ENCODE measurements at places on chromosomes 12 and 14.
A peak's percentile ranks its signal among the peaks of the same experiment; 100 is the strongest.

GRCh38 chr12:51369581-51369980 lies 21.6 kb downstream of the GALNT6 start:
- no peak for DNase-seq

DNA sequence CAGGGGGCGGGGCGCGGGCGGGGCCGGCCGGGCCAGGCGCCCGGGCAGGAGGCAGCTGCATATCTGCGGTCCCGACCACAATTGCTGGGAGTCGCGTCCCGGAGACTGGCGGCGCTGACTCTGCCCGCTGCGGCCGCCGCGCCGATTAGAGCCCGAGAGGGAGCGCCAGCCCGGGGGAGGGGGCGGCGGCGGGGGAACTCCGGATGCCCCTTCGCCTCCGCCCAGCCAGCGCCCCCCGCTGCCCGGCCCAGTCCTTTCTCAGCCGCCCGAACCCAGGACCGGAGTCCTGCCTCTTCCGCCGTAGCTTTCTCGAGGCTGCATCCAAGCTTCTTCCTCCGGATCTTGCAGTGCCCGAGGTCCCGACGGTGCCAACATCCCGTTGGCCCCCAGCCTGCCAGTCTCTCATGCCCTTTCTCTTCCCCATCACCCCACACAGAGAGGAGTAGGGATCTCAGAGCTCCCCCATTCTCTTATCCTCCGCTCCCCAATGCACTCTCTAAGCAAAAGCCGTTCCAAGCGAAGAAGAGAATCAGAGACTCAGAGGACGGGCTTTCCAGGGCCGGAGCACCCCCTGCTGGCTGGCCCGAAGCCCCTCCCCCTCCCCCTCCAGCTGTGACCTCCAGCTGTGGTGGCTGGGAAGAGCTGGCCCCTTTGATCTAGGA lies 8.8 kb upstream of the SP7 start:
- peak; percentile 81 for DNase-seq

- DNase-seq: no peak
These were observed 400 bp downstream of the ADCY6 start for GRCh38 chr12:48788524-48788853.

DNA sequence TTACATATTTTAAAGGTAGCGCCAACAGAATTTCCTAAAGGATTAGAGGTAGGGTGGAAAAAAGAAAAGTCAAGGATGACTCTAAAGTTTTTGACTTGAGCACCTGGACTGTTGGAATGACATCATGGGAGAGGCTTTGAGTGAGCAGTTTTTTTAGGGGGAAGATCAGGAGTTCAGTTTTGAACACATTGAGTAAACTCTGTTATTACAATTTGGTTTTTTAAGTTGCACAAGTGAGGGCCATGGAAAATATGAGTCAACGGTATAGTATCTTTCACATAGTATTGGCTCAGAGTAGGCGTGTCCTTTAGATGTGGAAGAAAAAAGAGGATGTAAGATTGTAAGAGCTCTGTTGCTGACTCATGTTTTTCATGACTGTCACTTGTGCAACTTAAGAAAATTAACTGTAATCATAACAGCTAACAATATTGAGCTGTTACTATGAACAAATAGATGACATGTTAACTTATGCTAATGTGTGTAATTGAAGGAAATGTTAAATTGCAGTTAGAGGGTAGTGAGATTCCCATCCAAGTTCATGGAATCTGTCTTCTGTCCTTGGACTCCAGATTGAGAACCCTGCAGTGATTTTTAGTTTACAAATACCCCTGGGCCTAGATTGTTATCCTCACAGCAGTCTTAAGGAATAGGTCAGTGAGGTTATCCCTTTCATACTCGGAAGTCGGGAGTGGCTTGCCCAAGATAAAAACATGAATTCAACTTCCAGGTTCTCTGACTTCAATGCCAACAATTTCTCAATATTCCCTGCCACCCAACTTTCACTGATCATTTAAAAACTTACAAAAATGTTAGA lies 48.2 kb upstream of the ATP2B1 start:
- peak; percentile 85 for DNase-seq

- no peak for DNase-seq
These were observed 25.1 kb upstream of the BATF start for GRCh38 chr14:75497191-75497590.

DNA sequence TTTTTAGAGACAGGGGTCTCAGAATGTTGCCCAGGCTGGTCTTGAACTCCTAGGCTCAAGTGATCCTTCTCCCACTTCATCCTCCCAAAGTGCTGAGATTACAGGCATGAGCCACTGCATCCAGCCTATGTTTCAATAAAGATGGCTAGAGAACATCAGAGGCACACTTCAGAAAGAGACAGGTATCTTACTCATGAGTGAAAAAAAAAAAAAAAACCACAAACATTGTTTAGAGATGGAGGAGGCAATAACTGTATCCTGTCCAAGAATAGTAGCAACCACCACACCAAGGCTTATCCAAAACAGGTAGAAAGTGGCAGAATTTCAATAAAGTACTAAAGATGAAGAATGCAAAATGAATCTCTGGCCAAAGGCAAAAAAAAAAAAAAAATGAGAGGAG lies 30.3 kb downstream of the EEA1 start:
- no peak for DNase-seq

GRCh38 chr14:69684461-69685217 lies 73.2 kb downstream of the SUSD6 start:
- DNase-seq: no peak

- no peak for DNase-seq
These were observed 146.8 kb upstream of the RASSF8 start for GRCh38 chr12:25811656-25812126.

DNA sequence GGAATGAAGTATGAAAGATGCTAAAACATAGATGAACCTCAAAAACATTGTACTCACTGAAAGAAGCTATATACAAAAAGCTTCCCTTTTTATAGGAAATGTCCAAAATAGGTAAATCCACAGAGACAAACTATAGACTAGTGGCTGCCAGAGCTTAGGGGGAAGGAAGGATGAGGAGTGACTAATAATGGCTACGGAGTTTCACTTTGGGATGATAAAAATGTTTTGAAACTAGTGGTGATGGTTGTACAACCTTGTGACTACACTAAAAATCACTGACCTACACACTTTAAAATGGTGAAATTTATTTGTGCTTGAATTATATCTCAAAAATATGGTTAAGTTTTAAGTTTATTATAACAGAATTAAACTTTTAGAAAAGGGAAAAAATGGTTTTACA lies 37.1 kb upstream of the AMN1 start:
- no peak for DNase-seq

DNA sequence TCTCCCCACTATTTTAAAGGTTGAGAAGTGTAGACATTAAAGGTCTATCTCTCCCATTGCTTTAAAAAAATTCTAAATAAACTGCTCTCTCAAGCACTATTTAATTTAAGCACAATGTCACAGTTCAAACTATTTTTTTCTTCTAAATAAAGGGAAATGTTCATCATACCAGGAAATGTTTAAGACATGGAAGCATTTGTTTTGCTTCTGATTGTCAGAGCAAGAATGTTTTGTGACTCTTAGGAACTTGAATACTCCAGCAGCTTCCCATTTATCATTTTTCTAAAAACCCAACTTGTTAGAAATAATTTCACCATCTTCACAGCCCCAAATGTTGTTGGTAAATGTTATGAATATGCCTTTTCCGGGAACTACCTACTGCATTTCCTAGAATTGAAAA lies 121.8 kb upstream of the NTF3 start:
- no peak for DNase-seq

DNA sequence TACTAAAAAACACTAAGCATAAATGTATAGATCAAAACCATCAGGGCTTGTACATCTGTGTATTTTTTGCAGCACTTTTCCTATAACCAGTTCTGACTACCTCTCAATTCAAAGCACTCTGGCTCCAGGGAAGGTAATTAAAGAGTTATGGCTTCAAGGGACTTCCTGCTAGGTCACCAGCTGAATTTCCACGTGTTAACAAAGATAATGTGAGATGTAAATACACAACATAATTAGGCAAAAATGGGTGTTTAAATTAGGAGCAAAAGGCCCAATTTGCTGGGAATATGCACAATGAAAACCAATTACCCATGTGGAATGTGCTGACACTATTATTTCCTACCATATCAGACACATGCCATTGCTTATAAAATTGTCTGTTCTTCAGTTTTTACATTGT lies 513.4 kb upstream of the FLRT2 start:
- DNase-seq: no peak

- peak; percentile 80 for DNase-seq
These were observed 1.8 kb downstream of the AHNAK2 start for GRCh38 chr14:104976198-104977007.

DNA sequence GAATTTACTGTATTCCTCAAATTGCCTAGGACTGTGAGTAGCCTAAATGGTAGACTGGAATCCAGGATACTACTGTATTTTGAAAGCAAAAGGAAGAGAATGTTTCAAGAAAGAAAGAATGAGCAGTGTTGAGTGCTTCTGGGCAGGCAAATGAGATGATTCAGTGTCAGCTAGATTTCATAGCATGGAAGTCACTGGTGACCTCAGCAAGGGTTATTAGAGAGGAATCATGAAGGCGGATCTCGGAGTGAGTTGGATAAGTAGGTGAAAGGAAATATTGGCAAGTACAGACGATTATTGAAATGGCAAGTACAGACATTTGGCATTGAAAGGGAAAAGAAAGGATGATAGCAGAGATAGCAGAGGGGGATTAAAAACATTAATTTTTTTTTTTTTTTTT lies 27.1 kb downstream of the VRK1 start:
- DNase-seq: no peak

DNA sequence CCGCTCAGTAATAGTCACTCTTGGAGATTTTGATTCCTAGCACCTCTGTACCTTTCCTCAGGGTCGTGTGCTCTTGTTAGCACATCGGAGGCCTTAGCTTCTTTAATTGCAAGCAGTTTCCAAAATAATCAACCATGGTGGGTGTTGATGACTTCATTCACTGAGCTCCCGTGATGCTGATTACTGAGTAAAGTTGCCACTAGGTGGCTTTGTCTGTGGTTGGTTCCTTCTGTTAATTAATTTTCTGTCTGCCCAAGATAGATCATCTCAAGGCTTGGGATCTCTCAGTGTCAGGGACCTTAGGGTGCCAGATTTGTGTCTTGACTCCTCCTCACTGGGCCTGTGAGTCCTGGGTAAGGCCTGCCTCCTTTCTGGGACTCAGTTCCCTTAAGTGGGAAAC lies 54.3 kb downstream of the PTPN11 start:
- DNase-seq: peak; percentile 11

DNA sequence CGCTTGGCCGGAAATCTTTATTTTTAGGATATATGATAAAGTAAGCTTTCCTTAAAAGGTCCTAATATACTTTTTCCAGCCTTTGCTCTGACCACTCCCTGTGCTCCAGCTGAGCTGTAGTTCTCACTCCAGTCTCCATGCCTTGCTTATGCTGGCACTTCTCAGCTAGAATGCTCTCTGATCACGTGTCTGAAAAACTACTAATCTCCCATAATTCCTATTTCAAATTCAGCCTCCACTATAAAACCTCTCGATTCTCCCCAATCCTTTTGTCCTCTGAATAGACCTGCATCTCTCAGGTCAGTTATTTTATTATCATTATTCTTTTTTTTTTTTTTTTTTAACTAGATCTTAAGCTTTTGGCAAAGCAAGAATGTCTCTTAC lies 3.7 kb downstream of the BIN2 start:
- DNase-seq: no peak

DNA sequence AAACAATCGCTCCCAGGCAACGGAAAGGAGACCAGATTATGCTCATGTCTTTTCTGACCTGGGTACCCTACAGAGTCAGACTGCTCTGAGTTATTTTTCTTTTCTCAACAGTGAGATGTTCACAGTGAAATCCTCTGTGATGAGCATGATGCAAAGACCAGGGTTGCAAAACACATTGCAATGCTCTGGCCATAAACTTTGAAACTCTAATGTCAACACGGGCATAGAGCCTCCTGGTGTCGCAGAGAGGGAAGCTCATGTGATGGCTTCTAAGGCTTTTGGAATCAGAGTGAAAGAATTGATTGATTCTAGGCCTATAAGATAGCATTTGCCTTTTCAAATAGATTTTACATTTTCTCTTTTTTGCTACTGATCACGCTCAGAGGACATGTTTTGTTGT lies 193.4 kb downstream of the RASSF9 start:
- DNase-seq: no peak

- no peak for DNase-seq
These were observed 15.5 kb upstream of the ETV6 start for GRCh38 chr12:11633968-11634367.

DNA sequence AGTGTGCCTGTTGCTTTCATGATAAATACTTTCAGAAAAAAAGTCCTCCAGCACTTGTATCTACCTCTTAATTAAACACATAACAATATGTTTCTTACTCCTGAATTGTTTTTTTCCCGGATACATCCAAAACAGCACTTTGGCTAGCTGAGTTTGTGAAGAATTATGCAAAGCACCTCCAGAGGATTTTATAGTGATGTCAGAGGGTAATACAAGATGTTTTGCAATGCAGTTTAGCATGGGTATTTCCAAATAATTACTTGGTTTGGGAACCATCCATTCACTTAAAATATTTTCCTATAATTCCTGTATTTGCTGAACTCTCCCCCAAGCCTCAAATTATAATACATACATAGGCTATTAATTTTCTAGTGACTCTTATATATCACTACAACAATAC lies 37.7 kb upstream of the DBX2 start:
- DNase-seq: no peak

DNA sequence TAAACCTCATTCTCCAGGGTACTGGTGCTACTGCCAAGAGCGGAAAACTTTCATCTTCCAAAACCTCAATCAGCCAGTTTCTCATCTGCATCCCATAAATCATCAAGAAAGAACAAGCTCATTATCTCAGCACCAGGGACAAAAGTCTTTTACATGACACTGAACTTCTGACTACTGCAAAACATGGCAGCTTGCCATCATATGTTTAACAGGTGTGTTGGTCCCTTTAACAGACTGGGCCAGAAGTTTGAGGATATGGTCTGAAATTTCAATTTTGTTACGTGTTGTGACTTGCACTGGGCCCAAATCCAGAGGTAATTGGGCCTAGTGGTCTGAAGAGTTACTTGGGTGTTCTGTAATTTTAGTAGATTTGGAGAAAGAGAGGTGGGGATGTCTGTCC lies 305.4 kb upstream of the SEL1L start:
- peak; percentile 3 for DNase-seq

GRCh38 chr12:56261503-56262232 lies 3.5 kb upstream of the ANKRD52 start:
- no peak for DNase-seq

DNA sequence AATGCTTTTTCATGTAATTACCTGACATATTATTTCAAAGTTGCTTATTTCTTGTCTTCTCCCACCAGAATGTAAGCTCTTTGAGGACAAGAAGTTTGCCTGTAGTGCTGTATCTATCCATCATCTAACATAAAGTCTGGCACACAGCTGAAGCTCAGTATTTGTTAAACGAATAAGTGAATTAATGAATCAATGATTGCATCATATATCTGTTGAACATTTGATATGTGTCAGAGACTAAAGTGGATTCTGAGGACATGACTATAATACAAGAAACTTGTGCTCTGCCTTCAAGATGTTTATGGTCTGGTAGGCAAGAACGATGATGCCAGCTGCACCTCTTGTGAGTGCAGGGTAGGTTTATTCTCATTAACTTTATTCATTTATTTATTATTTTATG lies 115.4 kb upstream of the SCAF11 start:
- no peak for DNase-seq
